ENCODE measurements at places on chromosomes 16 and 17.

- DNase-seq, result no peak
Measured at GRCh38 chr16:88705076-88705684, 1.0 kb downstream of the RNF166 start.

DNA sequence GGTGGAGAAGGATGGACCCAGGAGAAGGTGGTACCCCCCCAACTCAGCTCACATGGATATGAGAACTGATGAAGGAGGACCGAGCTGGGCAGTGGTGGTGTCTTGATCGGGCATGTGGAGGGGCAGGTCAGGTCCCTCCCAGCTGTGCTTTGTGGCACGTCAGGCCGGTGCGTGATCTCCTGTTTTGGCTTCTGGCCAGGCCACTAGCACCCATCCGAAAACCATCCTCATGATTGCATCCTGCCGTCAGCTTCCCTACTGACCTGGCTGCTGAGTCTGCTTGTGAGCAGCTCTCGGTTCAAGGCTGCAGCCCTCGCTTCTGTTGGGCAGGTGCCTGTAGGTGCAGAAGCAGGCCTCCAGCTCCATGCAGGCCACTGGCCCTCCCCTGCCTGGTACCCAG, 53.1 kb downstream of the PLD6 start:
- DNase-seq, result no peak

- DNase-seq, result no peak
Measured at GRCh38 chr17:3007651-3008121, 55.7 kb downstream of the OR1D5 start.

- DNase-seq, result no peak
Measured at GRCh38 chr16:50673496-50674275, 7.4 kb downstream of the SNX20 start.

- DNase-seq, result peak; percentile 61
Measured at GRCh38 chr16:58331024-58331707, 36.3 kb upstream of the PRSS54 start.

- DNase-seq, result peak; percentile 44
Measured at GRCh38 chr16:78816499-78817195, 717.2 kb downstream of the WWOX start.
